ENCODE measurements at places on chromosomes 7 and 10.

- DNase-seq = no peak
Measured at GRCh38 chr10:94143261-94143660, 149.5 kb downstream of the PLCE1 start.

- DNase-seq = no peak
Measured at GRCh38 chr7:25951414-25952260, 200.4 kb upstream of the NFE2L3 start.

GRCh38 chr7:54069843-54070242 lies 472.3 kb upstream of the VSTM2A start:
- no peak for DNase-seq

DNA sequence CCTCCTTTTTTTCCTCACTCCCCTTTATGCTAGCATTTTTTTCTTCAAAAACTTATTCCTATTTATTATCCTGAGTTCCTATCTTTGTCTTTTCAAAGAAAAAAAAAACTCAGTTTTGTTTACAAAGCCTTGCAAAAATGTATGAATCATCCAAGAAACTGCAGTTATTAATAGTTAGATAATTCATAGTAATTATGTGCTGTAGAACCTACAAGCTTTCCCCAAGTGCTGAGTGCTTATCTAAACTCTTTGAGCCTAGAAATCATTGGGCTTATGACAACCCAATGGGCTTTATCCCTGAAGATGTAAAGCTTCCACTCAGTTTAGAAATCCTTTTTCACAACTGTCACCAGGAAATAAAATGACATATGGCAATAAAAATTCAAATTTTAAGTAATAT lies 145.9 kb upstream of the WNT16 start:
- DNase-seq = no peak

DNA sequence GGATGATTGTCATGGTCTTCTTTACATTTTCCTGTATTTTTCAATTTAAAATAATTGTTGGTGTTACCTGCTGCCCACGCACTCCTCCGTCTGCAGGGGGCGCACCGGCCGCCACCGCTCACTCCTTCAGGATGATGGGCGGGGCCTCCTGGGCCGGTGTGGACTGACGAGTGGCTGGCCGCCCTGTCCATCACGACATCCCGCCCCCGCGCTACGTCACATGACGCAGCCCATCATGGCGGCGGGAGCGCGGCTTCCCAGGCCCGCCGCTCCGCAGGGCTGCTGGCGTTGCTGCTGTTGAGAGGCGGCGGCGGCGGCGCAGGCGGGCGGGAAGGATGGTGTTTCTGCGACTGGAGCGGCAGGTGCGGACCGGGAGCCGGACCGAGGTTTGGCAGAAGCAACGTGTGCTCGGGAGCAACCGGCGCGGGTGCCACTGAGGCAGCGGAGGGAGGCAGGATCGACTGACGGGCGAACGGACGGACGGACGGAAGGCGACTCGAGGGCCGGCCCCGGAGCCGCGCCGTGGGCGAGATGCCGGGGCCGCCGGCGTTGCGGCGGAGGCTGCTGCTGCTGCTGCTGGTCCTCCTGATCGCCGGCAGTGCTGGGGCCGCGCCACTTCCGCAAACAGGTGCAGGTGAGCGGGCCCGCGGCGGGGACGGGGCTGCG lies at the start of gene LMTK2:
Gene LMTK2 (plus strand): TSS at position 216 of the 666 bp plus-strand sequence. CDS start 316 bp downstream, at position 532.
- peak; percentile 50 for DNase-seq

DNA sequence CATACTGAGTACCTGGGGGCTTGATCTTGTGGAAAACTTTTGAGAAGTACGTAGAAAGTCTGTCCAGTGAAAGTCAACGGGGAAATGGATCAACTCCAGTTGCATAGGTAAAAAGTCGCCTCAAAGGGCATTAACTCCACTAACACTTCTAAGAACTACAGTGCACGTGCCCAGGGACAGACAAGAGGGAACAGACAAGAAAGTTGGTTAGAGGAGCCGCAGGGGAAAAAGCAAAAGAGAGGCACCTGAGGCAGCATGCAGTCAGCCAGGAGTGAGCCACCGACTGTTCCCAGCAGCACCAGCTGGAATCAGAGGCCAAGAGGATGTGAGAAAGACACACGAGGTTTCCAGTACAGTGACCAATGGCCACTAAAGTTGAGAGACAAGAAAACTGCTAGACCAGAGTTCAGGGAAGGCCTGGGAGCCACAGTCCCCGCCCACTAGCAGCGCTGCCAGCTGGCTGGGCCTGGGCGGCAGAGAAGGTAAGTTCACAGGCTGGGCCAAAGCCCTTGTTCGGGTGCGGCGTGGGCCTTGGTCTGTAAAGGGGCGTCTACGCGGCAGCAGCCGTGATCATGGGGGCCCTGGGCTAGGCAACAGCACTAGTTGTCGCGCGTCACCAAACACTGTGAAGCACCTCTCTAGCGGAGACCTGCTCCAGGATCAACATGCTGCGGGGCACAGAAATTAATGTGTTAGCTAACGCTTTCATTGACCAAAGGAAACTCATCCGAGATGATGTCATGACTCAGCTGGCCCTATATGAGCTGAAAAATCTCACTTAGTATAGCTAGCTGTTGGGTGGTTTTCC lies 14.0 kb downstream of the ITGB1 start:
- no peak for DNase-seq

DNA sequence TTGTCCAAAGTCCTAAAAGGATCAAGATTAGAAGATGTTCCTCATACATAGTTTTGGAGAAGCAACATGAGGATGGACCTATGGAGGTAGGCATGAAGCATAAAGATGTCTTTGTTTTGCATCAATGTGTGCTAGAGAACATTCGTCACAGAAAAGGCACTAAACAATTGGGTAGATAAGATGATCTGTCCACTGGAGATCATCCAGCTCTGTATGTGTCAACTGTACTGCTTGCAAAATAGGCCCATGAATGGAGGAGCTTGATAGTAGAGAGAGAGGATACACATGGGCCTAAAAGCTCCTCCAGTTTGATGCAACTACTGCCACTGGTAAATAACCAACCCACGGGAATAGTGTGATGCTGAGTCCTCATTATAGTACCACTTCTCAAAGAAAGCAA lies 286.4 kb upstream of the HGF start:
- DNase-seq = no peak

- DNase-seq = no peak
Measured at GRCh38 chr7:70749831-70750230, 382.1 kb upstream of the GALNT17 start.

GRCh38 chr7:82534684-82535083 lies 91.1 kb upstream of the CACNA2D1 start:
- DNase-seq = no peak

- no peak for DNase-seq
Measured at GRCh38 chr10:20128811-20129210, 312.6 kb downstream of the PLXDC2 start.

GRCh38 chr7:37284285-37284684 lies 164.4 kb downstream of the ELMO1 start:
- DNase-seq = no peak

DNA sequence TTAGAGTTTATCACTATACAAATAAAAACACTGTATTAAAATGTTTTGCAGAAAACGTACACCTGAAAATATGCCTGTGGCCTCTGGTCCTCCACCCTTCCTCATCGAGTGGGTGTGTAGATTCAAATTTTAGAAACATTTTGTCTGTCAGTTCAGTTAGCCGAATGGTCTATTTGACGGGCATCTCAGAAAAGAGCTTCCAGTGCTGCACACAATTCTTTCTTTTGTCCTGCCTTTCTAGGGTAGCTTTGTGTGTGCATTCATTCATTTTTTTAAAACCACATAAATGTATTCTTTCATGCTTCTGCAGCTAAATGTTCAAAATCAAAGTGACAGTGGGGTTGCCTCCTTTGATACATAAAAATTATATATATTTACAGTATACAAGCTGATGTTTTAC lies 46.8 kb downstream of the GNAI1 start:
- no peak for DNase-seq

DNA sequence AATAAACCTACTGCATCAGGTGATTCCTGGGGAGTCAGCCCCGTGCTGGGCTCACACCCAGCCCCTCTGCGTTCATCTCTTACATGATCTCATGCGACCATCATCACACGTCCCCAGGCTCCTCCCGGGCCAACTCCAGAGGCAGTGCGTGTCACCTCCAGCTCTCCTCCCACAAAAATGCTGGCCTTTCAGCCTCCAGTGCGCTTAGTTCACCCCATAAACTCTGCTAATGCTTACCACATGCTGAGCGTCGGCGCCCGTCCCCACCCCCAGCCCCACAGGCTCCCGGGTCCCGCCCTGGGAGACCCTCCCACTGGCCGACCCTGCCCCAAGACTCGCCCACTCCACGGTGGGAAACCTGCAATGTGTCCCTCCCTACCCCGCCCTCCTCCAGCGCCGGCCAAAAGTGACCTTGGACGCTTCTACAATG lies 816 bp upstream of the SDK1 start:
- DNase-seq = no peak

- no peak for DNase-seq
Measured at GRCh38 chr10:61592581-61592980, 70.1 kb upstream of the CABCOCO1 start.

- DNase-seq = no peak
Measured at GRCh38 chr10:78349911-78350663, 316.4 kb downstream of the RPS24 start.

- DNase-seq = no peak
Measured at GRCh38 chr7:123674399-123675180, 18.9 kb downstream of the LMOD2 start.

DNA sequence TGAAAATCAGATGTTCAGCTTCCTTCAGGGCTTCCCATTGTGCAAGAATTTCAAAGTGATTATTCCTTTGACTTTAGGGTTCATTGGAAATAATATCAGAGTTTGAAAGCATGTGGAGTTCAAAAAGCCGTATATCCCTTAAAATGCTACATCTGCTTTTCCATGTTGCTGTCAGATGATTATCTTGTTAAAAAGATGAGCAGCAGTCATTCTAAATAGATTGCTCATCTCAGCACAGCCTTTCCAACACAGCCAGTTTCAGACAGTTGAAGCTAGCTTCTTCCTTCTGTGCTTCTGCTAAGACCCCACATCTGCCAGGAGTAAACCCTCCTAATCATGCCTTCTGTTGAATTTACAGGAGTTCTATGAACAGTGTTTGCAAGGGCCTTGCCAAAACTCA lies 204.4 kb upstream of the PTER start:
- no peak for DNase-seq

DNA sequence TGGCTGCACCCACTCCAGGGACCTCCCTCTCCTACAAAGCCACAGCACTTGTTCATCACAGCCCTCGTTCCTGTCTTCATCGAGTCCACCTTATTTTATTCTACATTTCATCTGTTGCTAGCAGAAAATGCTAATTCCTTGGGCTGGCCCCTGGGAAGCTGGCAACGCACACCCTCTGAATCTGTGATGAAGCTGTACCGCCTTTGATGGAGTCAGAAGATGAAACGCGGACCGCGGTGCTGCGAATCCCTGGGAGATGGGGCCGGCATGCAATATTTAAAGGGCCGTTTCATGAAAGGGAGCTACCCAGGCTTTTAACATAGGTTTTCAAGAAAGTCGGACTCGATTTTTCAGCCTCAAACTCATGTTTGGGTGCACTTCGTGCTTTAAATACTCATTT lies 88.5 kb downstream of the NPTX2 start:
- no peak for DNase-seq

- DNase-seq = no peak
Measured at GRCh38 chr7:88881136-88881535, 85.6 kb upstream of the TEX47 start.

GRCh38 chr10:11320809-11321520 lies 290.5 kb downstream of the USP6NL start:
- no peak for DNase-seq

GRCh38 chr7:30173058-30173897 lies 38.5 kb downstream of the MTURN start:
- peak; percentile 31 for DNase-seq

DNA sequence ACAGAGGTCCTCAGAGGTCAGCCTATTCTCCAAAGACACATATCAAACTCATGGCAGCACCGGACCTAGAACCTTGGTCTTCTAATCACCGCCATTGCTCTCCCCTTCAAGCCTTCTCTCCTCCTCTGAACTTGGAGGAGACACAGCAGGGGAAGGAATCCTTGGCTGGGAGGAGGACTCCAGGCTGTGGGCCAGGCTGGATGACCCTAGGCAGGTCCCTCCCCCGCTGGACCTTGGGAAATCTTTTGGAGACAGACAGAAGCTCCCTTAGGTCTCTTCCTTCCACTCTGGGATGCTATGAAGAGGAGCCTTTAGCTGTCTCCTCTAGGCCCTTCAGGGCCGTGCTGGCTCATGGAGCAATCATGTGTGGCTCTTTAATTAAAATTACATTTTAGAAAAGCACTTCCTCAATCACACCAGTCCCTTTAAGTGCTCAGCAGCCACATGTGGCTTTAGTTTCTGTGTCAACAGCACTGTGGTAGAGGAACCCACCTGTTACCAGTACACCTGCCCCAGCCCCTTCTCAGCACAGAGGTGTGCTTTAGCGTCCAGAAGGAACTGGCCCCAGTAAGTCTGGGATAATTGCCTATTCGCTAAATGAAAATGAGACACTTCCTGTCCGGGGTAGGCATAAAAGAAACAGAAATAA lies 238.2 kb downstream of the CELF2 start:
- no peak for DNase-seq

DNA sequence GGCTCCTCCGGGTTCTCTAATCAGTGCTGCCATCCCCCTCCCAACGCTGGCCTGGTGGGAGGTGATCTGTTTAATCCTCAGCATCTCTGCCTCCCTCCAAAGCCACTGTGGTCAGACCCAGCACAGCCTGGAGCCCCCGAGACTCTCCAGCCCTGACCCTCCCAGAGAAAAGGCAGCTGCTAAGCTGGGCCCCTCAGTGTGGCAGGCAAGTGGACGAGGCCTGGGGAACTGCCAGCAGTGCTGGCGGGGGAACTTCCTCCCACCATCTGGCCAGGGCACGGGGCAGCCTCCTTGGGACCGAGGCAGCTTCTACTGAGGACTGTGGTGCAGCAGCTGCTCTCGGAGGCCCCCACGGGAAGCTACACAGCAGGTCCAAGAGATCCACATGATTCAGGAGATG lies 51.1 kb downstream of the DPYSL4 start:
- no peak for DNase-seq

- no peak for DNase-seq
Measured at GRCh38 chr7:121336579-121336978, 7.8 kb downstream of the WNT16 start.

GRCh38 chr7:125130173-125130572 lies 200.5 kb upstream of the POT1 start:
- DNase-seq = no peak

DNA sequence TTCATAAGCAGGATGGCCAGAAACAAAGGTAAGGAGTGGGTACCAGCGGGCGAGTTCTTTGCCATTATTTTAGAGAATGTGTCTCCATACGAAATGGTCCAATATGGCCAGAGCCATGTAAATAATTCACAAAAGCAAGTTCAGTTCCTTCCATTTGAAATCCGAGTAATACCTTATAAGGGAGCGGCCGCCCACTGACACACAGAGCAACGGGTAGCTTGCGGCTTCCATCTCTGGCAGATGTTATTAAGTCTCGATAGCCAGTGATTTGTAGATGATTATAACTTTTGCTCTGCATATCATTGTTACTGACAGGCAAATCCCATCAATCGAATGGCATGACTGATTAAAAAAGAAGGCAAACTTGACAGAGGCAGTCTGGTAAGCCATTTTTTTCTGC lies 63.2 kb downstream of the GFRA1 start:
- DNase-seq = no peak
